ENCODE measurements at places on chromosomes 4 and X.

DNA sequence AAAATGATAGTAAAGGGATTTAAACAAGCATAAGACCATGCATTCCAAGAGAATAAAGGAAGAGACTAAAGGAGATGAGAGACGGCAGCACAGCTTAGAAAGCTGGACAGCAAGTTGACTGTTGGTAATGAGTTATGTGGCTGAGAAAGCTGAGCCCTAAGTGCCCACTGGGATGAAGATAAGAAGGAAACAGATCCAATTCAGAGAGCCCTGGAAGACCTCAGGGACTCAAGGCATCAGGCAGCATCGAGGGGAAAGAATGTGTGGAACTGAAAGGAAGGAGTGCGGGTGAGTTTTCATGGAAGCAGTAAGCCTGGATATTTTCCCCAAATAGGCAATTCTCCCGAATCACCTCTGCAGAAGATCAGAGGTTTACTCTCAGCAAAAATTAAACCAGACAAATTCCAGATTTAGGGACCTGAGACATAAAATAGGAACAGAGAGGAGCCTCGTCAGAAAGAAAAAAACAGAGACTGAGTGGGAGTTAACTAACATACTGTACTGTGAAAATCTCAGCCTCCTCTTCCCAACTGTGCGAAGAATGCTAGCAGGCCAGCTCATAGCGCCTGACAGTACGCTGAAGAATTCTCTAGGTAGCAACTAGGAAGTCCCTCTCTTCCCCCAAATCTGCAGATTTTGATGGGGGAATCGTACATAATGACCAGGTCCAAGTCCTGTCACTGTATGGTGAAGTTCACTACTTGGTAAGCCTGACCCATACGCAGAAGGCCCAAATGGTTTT, 187.7 kb upstream of the TAPT1 start:
- DNase-seq: no peak
- no peaks in the 10 kb centered on the region for H3K4me1 ChIP-seq
- H3K36me3 ChIP-seq: no peaks in the 10 kb centered on the region
- H3K27ac ChIP-seq: no peak overlapping the region

GRCh38 chrX:40007756-40008705, 89.7 kb downstream of the BCOR start:
- no peaks in the 10 kb centered on the region for H3K36me3 ChIP-seq
- H3K4me1 ChIP-seq: peaks cover 48% of the 10 kb centered on the region
- H3K27me3 ChIP-seq: peaks cover 78% of the 10 kb centered on the region

GRCh38 chr4:15958562-15958961, 4.4 kb downstream of the FGFBP2 start:
- H3K36me3 ChIP-seq: peaks cover 12% of the 10 kb centered on the region
- H3K4me1 ChIP-seq: peaks cover 19% of the 10 kb centered on the region
- DNase-seq: no peak
- no peak overlapping the region for H3K4me3 ChIP-seq

- H3K36me3 ChIP-seq: no peaks in the 10 kb centered on the region
- H3K27ac ChIP-seq: no peak overlapping the region
- H3K27me3 ChIP-seq: no peaks in the 10 kb centered on the region
Measured at GRCh38 chr4:52964011-52964410, 101.9 kb downstream of the RASL11B start.

GRCh38 chr4:15963576-15963975, 601 bp upstream of the FGFBP2 start:
- H3K4me1 ChIP-seq: peaks cover 15% of the 10 kb centered on the region
- peaks cover 23% of the 10 kb centered on the region for H3K36me3 ChIP-seq
- no peaks in the 10 kb centered on the region for H3K27me3 ChIP-seq
- H3K27ac ChIP-seq: no peak overlapping the region

DNA sequence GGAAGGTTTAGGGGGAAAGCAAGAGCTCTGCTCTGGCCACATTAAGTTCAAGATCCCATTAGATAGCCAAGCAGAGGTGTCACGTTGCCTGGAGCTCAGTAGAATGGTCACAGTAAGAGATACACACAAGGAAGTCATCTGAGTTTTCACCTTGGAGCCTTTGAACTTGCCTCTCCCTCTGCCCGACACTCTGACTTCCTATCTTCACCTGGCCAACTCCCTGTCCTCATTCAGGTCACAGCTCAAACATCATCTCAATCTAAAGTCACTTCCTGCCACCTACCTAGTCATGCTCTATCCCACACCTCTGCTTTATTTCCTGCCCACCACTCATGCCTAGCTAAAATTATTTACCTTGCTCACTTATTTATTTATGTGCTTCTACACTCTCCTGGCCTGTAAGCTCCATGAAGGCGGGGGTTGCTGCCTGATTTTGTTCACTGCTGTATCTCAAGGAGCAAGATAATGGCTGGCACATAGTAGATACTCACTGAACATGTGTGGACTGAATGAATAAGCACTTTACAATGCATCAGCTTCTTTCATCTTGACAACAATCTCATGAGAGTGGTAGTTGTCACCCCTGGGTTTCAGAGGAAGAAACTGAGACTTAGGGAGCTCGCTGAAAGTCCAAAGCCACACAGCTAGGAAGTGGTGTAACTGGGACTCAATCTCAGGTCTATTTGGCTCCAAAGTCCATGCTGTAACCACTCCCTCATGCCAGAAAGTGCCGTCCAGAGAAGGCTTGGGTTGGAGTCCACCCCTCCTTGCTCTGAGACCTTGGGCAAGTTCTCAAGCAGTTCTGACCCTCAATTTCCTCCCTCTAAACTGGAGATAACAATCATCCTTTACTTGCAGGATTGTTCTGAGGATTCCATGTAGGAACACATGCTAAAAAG, 40.3 kb downstream of the EFNB1 start:
- H3K27me3 ChIP-seq: peaks cover 2% of the 10 kb centered on the region
- H3K4me1 ChIP-seq: peaks cover 31% of the 10 kb centered on the region
- H3K36me3 ChIP-seq: no peaks in the 10 kb centered on the region
- no peak for DNase-seq
